ENCODE measurements at places on chromosomes 5 and 9. TPM values are rescaled to one million over a fixed set of nuclear protein-coding genes. Genes with fewer than 3 reads are reported as not detected.
A peak's percentile ranks its signal among the peaks of the same experiment; 100 is the strongest.

Gene CCNJL
- total RNA-seq: 20.1 TPM

GRCh38 chr9:87309236-87309635 is 188.4 kb upstream of the DAPK1 start:
- H3K4me1 ChIP-seq: peaks cover 25% of the 10 kb centered on the region
- no peak overlapping the region for H3K4me3 ChIP-seq
- peaks cover 8% of the 10 kb centered on the region for H3K36me3 ChIP-seq
- H3K27ac ChIP-seq: no peak overlapping the region
- no peak for DNase-seq
- H3K27me3 ChIP-seq: peaks cover 57% of the 10 kb centered on the region

GRCh38 chr9:36987891-36988290 is 46.2 kb downstream of the PAX5 start:
- no peak overlapping the region for H3K27ac ChIP-seq
- no peak overlapping the region for H3K4me3 ChIP-seq
- no peak for DNase-seq
- H3K36me3 ChIP-seq: peaks cover 22% of the 10 kb centered on the region
- H3K4me1 ChIP-seq: peaks cover 10% of the 10 kb centered on the region
- H3K27me3 ChIP-seq: peaks cover 71% of the 10 kb centered on the region

- H3K27ac ChIP-seq: no peak overlapping the region
- H3K27me3 ChIP-seq: peaks cover 16% of the 10 kb centered on the region
- peaks cover 6% of the 10 kb centered on the region for H3K36me3 ChIP-seq
- no peak for DNase-seq
- no peak overlapping the region for H3K4me3 ChIP-seq
Observed at GRCh38 chr9:129524582-129525270, 96.2 kb downstream of the C9orf50 start.

Gene NDFIP1
- 24.2 TPM for total RNA-seq

DNA sequence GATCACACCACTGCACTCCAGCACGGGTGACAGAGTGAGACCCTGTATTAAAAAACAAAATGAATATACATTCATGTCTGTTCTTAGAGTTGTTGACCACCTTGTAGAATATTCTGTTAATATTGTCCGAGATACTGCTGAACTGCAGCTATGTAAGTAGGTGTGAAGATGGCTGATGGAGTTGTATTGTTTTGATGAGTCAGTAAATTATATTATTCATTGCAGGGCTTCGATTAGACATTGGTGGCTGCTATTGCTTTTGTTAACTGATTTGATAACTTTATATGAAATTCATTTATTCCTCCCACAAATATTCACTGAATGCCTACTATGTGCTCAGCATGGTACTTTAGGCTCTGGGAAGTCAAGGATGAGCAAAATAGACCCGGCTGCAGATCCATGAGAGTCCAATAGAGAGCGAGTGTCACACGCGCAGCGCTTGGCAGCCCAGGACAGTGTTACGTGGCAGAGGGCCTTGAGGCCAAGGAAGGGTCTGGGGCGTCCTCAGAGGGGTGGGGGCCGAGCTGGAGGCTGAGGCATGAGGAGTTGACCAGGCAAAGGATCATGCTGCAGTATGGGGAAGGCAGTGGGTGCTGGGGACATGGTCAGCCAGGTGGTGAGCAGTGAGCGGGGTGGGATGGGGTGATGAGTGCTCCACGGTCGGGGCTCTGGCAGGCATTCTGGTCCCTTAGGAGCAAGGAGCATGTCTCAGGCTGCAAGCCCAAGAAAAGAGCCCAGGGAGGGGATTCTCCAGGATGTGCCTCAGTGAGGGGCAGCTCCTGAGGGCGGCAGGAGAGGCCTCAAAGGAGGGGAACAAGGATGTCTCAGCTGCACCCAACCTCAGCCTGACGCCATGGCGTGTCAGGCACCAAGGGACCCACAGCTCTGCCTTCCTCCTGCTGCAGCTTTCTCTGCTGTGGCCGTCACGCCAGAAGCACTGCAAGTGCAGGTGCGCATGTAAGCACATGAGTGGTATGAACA is 243.5 kb downstream of the GADD45G start:
- DNase-seq: no peak
- H3K27me3 ChIP-seq: peaks cover 28% of the 10 kb centered on the region
- peaks cover 6% of the 10 kb centered on the region for H3K4me1 ChIP-seq
- no peak overlapping the region for H3K4me3 ChIP-seq
- no peak overlapping the region for H3K27ac ChIP-seq

DNA sequence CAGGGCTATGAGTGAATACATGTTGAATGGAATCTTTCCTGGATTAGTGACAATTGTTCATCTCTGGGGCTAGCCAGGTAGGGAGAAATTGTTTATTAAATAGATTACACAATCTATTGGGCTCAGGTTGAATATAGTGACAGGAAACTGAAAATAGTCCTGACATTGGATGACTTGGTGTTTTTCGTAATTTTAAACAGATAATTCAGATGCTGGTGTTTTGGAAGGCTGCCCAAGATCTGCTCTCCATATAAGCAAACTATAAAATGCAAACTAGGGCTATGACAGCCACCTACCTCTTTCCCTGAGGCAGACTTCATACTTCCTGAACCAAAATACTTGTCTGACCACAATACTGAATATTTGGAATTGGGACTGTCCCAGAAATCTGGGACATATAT is 99.1 kb downstream of the ENC1 start:
- H3K4me1 ChIP-seq: no peaks in the 10 kb centered on the region
- H3K27ac ChIP-seq: no peak overlapping the region
- H3K36me3 ChIP-seq: no peaks in the 10 kb centered on the region
- peaks cover 17% of the 10 kb centered on the region for H3K27me3 ChIP-seq
- H3K4me3 ChIP-seq: no peak overlapping the region

GRCh38 chr9:128551657-128552152 is 682 bp upstream of the SPTAN1 start:
- peak overlapping the region; percentile 98 for H3K27ac ChIP-seq
- H3K4me3 ChIP-seq: no peak overlapping the region
- no peaks in the 10 kb centered on the region for H3K27me3 ChIP-seq
- H3K36me3 ChIP-seq: no peaks in the 10 kb centered on the region
- H3K4me1 ChIP-seq: peaks cover 30% of the 10 kb centered on the region
- no peak for DNase-seq

Gene GPR21
- 1.4 TPM for total RNA-seq

Gene TMEM141
- 50.5 TPM for total RNA-seq
